ENCODE measurements at places on chromosomes 12 and 14.

GRCh38 chr12:122560138-122560537 is 33.1 kb downstream of the KNTC1 start:
- DNase-seq: no peak

DNA sequence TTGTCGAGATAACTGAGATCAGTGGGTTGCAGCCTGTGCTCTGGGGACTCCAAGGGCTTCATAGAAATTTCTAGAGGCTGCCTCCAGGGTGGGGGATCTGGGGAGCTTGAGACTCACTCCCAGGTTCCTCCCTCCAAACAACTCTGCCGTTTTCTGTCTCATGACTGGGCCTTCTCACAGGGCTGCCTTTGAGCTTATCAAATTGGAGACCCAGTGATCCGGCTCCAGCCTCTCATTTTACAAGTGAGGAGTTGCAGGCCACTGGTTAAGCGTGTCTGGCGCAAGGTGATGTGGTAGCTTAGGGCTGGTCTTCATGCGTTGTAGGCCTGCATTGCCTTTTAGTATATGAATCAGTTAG is 85.8 kb downstream of the SLC25A47 start:
- DNase-seq: no peak

DNA sequence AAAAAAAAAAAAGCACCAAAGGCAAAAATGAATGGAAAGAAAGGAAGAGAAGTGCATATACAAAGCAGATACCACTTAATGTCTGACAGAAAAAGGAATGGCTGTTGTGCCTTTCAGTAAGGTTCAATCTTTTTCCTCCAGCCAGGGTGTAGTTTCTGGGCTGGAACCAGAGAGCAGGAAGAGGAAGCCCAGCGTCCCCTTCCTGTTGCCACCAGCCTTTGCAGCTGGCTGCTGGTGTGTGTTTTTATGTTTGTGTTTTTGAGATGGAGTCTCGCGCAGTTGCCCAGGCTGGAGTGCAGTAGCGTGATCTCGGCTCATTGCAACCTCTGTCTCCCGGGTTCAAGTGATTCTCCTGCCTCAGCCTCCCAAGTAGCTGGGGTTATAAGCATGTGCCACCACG is 64.6 kb upstream of the LTA4H start:
- no peak for DNase-seq

GRCh38 chr14:94797887-94798286 is 28.0 kb upstream of the GSC start:
- DNase-seq: no peak

GRCh38 chr12:118603610-118604361 is 227.4 kb downstream of the SUDS3 start:
- DNase-seq: no peak

Measured in GF-D8 (cell line).